ENCODE measurements at places on chromosomes 13 and 19.

- DNase-seq, result no peak
Measured at GRCh38 chr13:67742478-67742877, 512.3 kb upstream of the PCDH9 start.

DNA sequence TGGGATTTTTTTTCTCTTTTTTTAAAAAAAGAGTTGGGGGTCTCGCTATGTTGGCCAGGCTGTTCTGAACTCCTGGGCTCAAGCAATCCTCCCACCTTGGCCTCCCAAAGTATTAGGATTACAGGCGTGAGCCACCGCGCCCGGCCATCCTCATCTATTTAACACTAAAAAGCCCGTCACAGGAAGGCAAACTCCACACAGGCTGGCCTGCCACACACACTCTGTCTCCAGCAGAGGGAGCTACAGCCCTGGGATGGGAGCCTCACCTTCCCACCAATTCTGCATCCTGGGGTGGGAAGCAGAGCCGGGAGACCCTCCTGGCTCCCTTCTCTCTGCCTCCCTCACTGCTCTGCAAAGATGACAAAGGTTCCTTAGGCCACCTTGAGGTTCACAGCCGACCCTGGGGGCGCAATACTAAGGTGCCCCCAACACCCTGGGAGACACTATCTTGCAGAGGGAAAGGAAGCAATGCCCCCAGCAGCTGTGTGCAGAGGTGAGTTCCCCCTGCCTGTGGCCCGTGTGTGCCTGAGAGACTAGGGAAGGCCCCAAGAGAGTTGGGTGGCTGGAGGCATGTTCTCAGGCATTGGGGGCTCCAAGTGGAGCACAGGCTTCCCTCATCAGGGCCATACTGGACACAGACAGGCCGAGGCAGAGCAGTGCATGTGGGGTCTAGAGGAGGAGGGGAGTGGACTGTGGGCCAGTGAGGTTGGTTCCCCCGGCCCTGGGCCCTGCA is 27.4 kb upstream of the TIMM44 start:
- DNase-seq, result peak; percentile 26

- no peak for DNase-seq
Measured at GRCh38 chr13:76449716-76450115, 436.5 kb downstream of the KCTD12 start.

- no peak for DNase-seq
Measured at GRCh38 chr13:98071316-98071715, 71.6 kb upstream of the FARP1 start.

DNA sequence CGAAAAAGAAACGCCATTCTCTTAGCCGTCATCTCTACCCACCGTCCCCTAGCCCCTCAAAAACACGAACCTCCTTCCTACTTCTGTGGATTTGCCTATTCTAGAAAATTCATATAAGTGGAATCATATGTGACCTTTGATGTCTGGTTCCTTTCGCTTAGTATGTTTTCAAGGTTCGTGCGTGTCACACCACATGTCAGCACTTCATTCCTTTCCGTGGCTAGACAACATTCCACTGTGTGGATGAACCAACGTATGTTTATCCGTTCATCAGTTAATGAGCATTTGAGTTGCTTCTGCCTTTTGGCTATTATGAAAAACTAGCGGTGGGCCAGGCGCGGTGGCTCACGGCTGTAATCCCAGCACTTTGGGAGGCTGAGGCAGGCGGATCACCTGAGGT is 14.0 kb upstream of the PPP1R12C start:
- DNase-seq, result no peak

DNA sequence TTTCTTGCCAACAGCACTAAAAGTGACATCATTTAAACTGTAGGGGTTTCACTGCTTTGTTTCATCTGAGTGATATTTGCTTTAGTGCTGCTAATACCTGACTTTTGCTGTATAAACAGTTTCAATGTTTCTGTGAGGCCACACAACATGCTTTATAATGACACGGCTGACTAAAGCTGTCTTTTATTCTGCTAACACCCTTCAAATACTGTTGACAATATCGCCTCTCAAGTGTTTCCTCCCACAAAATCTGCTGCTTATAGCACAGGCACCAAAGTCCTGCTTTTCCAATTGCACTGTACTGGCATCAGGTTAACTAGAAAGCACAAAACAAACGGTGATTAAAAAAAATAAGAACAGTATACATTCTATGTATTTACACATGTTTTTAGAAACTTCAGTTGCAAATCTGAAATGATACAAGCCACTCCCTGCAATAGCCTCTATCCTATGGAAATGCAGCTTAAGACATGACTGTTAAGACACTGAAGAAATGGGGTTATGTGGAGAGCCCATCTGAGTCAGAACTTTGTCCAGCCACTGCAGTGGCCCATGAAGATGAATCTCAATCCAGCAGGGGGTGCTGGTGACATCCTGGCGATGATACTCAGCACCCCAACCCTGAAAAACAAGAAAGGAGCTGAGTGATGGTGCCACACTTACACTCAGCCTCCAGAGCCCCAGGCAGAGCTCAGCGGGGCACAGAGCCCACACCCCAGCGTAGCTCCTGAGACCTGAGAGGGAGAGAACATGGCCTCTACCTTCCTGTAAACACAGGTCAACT is 29.4 kb downstream of the RFXAP start:
- DNase-seq, result no peak

DNA sequence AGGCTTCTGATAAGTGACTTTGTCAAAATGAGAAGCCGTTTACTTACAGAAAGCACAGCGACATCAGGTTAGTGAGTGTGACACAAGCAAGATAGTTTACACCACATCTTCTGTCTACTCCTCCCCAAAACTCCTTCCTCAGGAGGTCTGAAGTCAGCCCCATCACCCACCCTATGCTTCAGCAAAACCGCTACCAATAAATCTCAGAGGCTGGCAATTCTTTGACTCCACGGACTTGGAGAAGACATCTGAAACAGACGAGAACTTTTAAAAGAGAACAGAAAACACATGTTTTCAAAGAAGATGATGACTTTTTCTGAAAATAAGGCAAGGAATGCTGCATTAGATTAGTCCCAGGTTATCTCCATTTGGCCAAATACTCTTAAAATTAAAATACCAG is 261.1 kb downstream of the TBC1D4 start:
- no peak for DNase-seq

- DNase-seq, result no peak
Measured at GRCh38 chr13:36275190-36276002, 22.2 kb downstream of the CCDC169 start.

DNA sequence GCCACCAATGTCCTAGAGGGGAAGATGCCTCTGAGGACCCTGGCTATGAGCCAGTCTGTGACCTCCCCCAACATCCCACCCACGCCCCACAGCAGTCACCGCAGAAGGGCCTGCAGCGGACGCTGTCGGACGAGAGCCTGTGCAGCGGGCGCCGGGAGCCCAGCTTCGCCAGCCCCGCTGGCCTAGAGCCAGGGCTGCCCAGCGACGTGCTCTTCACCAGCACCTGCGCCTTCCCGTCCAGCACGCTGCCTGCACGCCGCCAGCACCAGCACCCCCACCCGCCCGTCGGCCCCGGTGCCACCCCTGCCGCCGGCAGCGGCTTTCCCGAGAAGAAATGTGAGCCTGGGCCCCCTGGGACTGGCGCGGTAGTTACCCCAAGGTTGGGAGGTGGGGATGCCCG is 30.6 kb downstream of the DPF1 start:
- no peak for DNase-seq

GRCh38 chr13:94859811-94860210 is 147.5 kb upstream of the SOX21 start:
- DNase-seq, result no peak

DNA sequence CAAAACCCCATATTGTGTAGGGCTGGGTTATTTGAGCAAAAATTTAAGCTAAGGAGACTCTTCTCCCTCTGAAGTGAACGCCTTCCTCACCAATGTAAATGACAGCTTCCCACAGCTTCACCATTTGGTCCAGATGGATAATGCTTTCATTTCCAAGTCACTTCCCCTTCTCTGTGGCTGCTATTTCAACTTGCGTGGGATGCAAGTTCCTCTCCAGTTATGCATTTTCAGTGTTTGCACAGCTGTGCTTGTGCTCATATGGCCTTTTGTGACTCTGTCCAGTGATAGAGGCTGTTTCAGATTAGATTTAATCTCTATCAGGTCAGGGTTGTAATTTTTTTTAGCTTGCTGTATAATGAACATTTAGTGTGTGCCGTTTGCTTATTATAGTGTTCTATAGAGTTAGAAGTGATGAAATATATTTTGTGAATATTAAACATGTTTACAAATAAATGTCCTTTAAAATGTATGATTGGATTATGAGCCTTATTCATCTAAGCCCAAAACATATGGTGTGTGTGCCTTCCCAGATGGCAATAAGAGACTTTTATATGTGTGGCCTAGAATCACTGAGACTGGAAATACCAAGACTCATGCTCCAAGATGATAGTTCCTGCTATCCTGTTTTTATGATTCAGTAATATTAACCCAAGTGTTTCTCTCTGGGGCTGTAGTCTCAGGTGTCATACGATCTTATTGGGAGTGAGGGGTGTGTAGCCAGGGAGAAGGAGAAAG is 86.6 kb downstream of the TNFRSF19 start:
- DNase-seq, result no peak

DNA sequence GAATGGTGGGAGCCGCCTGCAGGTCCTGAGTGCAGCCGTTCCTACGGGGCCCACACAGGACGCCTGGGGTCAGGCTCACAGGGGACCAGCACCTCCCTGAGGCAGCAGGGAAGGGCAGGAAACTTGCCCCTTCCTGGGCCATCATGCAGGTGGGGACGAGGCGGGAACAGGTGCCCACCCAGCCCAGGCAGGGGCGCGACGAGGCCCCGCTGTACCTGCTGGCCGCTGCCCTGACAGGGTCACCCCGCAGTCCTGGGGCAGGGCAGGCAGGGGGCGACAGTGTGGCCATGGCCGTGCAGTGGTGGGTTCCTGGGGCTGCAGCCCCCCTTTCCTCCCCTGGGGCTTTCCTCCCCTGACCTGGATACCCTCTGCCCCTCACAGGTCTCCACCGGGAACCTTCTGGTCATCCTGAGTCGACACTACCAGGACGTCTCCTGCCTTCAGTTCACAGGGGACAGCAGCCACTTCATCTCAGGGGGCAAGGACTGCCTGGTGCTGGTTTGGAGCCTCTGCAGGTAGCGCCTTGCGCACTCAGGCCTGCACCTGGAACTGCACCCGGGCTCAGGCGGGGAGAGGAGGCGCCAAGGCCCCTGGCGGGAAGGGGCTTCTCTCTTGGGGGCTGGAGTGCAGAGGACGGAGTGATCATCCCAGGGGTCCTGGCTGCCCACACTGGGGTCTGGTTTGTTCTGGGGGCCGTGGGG is 5.4 kb downstream of the WDR18 start:
- DNase-seq, result no peak

- DNase-seq, result no peak
Measured at GRCh38 chr19:49348305-49349189, 13.3 kb downstream of the CD37 start.

- no peak for DNase-seq
Measured at GRCh38 chr13:98658131-98658530, 81.2 kb upstream of the STK24 start.

DNA sequence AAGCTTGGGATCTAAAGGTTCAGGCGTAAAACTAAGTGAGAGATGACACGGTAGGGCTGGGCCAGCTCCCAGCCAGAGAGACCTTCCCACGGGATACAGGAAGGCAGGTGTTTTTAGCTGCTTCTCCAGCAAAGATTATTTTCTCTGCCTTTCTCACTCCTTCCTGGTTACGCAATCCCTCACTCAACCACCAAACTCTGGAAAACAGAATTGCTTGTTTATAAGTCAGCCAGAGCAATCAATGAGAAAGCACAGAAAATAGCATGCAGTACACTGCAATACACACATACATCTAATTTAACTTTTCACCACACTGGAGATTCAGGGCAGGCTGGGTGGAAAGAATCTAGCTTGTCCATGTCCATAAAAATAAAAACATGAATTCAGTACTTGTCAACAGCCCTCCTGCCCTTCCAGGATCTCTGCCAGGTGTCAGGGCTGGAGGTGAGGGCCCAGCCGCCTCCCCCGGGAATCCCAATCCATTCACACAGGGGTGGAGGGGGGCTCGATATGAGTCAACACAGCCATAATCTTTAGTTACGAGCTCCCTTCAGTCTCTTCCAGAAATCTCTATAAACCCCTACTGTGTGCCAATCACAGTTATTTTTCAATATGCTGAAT is 12.2 kb downstream of the RHPN2 start:
- DNase-seq, result no peak

DNA sequence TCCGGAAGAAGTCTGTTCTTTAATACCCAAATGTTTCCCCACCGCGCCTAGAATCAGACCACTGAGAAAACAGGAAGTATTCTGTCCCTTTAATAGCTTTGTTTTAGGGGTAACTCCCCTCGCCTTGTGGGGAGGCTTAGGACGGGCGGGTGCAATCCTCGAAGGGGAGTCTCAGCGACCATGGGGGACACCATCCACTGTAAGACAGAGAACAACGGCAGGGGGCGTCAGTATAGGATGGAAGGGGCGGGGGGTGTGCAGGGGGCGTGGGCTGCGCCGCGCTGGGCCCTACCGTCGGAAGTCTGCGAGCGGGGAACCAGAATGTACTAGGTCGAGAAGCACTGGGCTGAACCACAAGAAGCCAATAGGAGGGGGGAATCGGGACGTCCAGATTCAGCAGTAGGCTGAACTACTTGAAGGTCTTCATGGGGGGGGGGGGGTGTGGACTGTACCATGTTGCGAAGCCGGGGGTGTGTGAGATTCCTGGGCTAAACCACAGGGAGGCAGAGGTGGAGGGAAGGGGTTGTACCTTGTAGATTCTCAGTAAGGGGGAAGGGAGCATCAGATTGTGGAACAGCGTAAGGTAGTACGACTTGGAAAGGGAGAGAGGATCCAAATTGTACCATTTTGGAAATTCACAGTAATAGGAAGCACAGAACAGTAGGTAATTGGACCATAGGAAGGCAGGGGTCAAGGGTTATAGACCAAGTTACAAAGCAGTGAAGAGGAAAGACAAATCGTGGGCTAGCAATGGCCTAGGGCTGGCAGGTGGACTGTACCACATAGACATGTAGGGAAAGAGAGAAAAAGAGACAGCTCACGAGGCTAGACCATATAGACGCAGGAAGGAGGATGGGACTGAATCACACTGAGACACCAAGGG is 1.0 kb upstream of the DBP start:
- DNase-seq, result peak; percentile 93

GRCh38 chr19:35154525-35155406 is at the start of gene FXYD5:
Gene FXYD5 (plus strand): TSS chr19:35154735. CDS start chr19:35155551, 816 bp downstream.
- DNase-seq, result peak; percentile 76

GRCh38 chr13:24148414-24149235 is 11.9 kb upstream of the SPATA13 start:
- no peak for DNase-seq

GRCh38 chr19:4369109-4369887 is 25.9 kb downstream of the MPND start:
- DNase-seq, result peak; percentile 83

DNA sequence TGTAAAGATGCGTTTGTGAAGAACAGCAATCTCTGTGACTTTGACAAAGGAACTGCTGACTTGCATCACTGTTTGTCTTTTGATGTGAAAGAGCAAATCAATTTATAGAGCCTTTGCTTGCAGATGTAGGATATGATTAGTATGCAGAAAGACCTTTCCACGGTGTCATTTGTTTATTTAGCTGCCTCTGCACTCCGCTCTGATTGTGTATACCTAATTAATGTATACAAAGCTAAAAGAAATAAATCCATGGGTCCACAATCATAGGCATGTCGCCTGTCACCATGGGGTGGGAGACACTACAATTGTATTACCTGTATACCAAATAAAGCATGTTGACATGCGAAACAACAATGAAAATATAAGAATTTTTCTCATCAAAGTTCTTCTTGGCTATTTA is 410.7 kb downstream of the MZT1 start:
- DNase-seq, result no peak
